ENCODE measurements at places on chromosomes 5 and 9.
A peak's percentile ranks its signal among the peaks of the same experiment; 100 is the strongest.

GRCh38 chr5:66247176-66247960 lies 103.3 kb downstream of the SREK1 start:
- DNase-seq: no peak

- DNase-seq: no peak
Observed at GRCh38 chr9:13810510-13810909, 503.4 kb downstream of the NFIB start.

- DNase-seq: no peak
Observed at GRCh38 chr9:110451726-110452125, 114.1 kb upstream of the TXNDC8 start.

- DNase-seq: no peak
Observed at GRCh38 chr9:122370869-122371755, at the start of gene PTGS1. Gene PTGS1 (plus strand): TSS chr9:122371024. CDS start chr9:122371085, 61 bp downstream.

GRCh38 chr5:147234825-147235635 lies at the start of gene STK32A:
Gene STK32A (plus strand): TSS chr5:147235026. CDS start chr5:147239635, 4,609 bp downstream.
- peak; percentile 39 for DNase-seq

GRCh38 chr5:65903581-65903980 lies 22.8 kb upstream of the ERBIN start:
- DNase-seq: no peak

GRCh38 chr9:88660611-88661010 lies 125.6 kb downstream of the NXNL2 start:
- DNase-seq: no peak

GRCh38 chr5:109792613-109793012 lies 102.9 kb downstream of the MAN2A1 start:
- no peak for DNase-seq

DNA sequence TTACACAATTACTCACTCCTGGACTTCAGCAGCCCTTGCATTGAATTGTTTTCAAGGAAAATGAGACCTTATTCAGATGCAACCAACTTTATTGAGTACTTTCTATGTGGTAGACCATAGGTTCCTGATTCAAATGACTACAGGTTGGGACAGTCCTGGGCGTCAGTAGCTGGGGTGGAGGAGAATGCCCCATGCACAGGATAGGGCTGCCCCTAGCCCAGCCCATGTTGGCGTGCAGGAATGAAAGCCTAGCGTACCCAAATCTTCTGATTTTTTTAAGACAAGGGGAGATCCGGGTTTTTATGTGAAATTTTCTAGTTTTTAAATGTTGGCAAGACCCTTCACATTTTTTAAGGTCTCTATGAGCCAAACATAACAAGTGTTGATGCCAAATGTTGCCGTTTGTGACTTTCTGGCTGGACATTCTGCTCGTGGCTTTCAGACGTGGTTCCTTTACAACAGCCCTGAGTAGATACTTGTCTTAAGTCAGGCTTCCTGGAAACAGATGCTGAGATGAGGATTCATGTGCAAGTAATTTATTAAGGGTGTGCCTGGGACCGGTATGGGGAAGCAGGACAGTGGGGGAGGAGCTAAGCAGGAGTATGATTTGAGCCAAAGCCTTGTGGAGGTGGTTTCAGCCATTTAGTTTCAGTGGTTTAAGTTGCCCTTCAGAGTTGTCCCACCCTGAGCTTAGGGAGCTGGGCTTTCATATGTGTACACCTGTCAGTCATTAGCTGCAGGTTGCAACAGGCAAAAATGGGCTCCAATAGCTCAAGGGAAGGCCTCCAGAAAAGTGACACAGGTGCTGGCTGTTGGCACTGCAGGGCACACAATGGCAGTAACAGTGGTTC lies 154.1 kb downstream of the NTRK2 start:
- no peak for DNase-seq

DNA sequence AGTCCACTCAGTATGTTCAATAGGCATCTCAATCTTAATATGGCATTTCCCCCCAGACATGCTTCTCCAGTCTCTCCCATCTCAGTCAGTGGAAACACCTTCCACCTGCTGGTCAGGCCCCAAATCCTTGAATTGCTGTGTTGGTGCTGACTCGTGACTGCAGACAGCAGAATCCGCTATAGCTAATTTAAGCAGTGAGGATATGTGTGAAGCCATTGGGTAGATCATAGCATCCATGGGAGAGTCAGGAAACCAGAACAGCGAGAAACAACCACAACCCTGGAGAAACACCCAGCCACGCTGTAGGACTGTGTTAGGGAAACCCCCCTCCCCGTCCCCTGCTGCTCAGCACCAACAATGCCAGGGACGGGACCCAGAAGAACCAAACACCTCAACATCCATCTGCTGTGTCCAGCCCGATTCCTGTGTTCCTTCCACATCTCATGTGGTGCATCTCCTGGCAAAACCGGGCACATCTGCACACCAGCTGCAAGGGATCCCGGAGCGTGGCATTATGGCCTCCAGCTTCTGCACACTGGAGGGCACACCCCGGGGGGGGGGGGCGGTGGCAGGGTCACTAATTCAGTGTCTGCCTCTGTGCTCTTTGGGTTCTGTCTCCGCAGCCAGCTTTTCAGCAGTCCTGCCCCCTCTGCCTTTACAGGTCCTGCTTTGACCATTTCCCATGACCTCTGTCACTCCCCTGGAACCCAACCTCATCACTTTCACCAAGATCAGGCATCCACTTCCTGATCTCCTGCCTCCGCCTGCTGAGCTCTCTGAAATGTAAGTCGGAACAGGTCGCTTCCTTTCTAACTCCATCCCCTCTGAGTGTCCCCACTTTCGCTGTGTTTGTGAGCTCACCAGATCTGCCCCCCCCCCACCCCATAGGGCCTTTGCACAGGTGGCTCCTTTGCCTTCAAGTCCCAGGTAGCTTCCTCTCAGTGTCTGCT lies 2.4 kb upstream of the PLEKHG4B start:
- no peak for DNase-seq

GRCh38 chr5:94944160-94944559 lies 325.7 kb downstream of the SLF1 start:
- no peak for DNase-seq

DNA sequence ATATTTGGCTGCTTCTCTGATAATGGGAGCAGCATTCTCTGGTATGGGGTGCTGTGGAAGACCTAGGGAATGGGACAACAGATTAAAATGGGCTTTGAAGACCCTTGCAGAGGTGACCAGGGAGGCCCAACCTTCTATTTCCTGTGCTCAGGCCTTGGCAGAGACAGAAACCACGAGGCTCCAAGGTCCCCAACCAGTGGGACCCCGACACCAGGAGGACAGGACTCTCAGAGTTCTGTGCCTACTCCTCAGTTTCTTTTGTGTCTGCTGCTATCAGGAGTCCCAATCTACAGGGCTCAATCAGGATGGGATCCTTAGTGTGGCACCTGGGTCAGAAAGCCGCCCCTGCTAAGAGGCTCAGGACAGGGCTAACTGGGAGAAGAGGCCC lies 29.3 kb downstream of the CSF2 start:
- no peak for DNase-seq

DNA sequence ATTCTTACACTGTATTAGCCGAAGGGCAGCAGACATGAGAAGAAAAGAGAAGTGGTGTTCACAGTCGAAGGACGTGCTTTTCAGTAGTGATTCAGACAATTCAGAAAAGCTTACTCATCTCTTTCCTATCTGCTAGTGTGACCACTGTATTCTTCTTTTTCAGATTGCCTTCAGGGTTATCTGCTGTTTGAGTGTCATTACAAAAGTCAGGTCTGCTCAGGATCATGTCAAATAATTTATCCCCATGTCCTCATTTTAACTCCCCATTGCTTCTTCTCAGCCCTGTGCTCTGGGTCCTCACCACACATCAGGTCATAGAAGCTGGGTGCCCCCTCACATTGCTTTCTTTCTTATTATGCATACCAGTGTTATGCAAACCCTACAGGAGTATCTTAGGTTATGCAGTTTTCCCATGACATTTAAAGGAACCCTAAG lies 394.0 kb downstream of the CETN3 start:
- no peak for DNase-seq

GRCh38 chr5:76224898-76225297 lies 141.7 kb downstream of the SV2C start:
- DNase-seq: no peak

DNA sequence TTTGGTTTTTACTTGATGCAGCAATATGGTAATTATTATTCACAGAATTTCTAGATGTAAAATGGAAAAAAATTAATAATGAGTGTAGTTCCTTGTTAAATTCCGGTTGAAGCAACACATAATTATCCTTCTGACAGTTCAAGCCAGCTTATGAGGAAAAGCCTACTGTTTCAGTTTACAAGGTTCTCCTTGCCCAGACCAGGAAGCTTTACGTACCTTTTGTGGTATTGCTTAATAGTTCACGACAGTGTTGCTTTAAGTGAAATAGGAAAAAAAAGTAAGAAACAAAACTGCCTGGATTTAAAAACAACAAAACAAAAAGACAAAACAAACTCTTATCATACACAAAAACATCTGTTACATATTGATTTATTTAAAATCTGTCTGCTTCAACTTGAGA lies 547.3 kb upstream of the C9orf72 start:
- no peak for DNase-seq

DNA sequence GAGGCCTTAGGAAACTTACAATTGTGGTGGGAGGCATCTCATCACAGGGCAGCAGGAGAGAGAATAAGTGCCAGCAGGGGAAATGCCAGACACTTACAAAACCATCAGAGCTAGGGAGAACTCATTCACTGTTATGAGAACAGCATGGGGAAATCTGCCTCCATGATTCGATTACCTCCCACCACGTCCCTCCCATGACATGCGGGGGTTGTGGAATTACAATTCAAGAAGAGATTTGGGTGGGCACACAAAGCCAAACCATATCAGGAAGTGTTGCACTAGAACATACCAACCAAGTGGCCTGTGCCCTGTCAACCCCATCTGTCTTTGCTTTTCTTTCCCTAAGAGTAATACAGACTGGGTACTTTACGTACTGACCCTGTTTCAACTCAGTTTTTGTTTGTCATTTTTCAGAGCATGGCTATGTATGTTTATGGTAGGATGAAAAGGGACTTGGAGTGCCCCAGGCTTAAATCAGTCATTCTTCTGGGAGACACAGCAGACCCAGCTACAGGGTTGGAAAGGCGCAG lies 58.3 kb upstream of the TGFBR1 start:
- DNase-seq: no peak

DNA sequence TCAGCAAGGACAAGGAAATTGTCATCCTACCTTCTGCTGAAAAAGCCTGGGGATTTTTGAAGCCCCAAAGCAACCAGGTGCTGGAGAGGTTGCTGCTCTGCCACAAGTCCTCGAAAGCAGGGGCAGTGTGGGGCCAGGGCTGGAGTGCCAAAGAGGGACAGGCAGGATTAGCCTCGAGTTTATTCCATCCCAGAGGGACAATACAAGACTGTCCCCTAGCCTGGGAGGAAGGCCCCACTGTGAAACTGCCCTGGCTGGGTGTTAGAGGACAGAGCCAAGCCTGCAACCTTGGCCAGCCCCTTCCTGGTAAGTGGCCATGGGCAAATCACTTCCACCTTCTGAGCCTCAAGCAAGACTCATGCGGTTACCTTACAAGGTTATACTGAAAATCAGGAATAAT lies 55.1 kb downstream of the WHRN start:
- DNase-seq: no peak

DNA sequence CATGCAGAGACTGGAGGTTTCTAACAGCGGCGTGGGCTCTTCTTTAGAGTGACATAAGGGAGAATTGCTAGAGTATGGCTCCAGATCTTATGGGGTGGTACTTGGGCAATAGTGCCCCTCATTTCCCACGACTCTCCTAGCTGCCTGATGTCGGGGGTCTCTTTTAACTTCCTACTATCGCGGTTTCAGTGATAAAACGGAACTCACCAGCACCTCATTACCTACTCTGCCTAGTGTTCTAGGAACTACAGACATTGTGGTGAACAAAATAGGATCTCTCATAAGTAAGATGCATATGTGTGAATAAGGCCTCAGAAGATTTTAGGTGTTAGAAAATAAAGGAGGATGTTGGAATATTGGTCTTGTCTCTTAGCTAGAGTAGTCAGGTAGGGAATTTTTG lies 1.1 kb downstream of the ICE1 start:
- no peak for DNase-seq

GRCh38 chr5:81718300-81718699 lies 32.6 kb downstream of the SSBP2 start:
- no peak for DNase-seq

DNA sequence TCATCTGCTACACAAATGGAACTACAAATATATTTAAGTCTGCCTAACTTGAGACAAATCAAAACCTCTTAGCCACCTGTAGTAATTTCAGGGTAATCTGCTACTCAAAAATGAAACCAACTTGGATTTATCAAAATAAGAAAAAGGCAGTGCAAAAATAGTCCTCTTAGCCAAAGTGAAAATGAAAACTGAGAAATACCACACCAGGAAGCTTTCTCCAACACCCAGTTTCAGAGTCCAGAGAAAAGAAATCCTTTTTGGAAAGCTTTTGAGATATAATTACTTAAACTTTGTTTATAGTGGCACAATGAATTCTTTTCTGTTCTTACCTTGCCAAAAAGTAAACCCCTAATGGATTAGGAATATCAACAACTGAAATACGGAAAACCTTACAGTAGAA lies 990.4 kb downstream of the EFNA5 start:
- DNase-seq: no peak

DNA sequence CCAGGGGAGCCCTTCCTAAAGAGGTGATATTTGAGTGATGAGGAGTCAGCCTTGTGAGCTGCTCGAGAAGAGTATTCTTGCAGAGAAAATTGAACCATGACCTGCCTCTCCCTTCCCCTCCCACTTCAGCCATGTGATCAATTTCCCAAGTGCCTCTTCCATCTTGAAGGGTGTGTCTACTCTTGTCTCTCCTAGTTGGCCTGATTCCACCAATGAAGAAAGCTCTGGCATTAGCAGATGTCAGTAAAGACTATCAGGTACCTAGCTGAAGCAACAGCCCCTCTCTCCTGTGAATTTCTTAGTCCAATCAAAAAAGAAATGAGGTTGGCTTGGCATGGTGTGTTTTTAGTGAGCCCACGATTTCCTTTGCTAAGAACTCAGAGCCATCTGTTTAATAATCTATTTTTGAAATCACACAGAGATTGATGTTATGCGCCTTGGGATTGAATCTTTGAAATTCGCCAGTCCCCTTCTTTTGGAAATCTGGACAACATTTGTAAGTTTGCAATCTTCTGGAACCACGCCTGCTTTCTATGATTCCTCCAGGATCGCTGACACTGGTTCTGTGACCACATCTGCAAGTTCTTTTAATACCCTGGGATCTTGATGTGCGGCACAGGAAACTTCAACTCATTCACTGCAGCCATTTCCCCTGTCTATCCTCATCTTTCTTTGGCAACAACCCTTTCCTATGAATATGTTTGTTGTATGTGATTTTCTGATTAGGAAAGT lies 404.6 kb downstream of the DMRT2 start:
- DNase-seq: no peak

GRCh38 chr5:153883854-153884611 lies 154.7 kb downstream of the FAM114A2 start:
- DNase-seq: no peak

All from right renal cortex interstitium (tissue), 3 donors.